Stimulated activated CD4-positive, alpha-beta T cell treated with anti-CD3 and anti-CD28 coated beads, TNF-alpha, amount 100 ng/mL, for 1 hour (primary cell): ENCODE measurements at places on chromosomes 6 and 20.

- no peak for DNase-seq
These were observed 175.1 kb upstream of the JAG1 start for GRCh38 chr20:10848810-10849370.

- no peak for DNase-seq
These were observed 169.5 kb downstream of the FRK start for GRCh38 chr6:115891111-115891669.

DNA sequence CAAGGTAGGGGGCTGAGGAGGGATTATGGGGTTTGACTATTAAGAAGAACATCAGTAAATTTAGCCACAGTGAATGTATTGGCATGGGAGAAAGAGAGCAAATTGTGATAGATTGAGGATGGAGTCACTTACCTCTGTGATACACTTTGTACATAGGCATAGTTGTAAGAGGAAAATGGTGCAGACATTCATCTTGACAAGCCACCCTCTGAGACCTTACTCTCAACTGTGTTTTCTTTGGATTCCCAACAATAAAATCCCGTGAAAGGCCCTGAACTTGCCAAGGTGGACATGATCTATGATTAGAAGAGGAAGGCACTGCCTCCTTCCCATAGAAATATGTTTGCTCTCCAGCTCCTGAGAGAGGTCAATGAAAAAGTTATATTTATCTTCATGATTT lies 18.6 kb upstream of the TENT5A start:
- no peak for DNase-seq

DNA sequence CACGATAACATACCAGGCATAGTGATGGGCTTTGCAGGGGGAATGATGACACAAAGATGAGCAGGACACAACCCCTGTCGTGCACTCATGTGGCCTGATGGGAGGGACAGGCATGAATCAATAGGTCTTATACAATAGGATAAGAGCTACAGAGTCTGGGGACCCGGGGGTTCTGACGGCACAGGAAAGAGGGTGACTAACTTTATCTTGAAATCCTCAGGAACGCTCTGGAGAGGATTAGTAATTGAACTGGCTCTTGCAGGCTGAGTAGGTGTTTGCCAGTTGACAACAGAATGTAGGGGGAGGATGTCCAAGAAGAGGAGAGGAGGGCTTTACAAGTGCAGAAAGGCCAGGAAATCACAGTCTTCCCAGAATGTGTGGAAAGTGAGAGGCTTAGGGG lies 219.9 kb upstream of the ECI2 start:
- DNase-seq, result no peak

DNA sequence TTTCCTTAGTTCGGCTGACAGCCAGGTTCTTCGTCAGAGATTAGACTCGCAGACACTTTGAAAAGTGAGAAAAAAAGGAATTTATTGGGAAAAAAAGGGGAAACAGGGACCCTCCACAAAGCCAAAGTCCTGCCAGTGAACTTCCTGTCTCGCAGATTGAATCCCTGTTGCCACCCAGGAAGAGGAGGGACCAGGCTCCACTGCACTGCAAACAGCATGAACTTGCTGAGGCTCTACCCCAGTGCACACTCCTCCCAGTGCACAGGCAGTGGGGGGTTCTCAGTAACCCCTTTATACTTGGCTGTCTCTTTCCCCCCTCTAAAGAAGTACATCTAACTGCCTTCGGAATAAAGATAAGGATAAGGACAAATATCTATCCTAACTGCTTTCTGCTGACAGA lies 959.0 kb downstream of the GRIK2 start:
- DNase-seq, result no peak

GRCh38 chr6:113315165-113315564 lies 542.0 kb upstream of the MARCKS start:
- DNase-seq, result no peak

- no peak for DNase-seq
These were observed 475.8 kb upstream of the JARID2 start for GRCh38 chr6:14770040-14770439.

DNA sequence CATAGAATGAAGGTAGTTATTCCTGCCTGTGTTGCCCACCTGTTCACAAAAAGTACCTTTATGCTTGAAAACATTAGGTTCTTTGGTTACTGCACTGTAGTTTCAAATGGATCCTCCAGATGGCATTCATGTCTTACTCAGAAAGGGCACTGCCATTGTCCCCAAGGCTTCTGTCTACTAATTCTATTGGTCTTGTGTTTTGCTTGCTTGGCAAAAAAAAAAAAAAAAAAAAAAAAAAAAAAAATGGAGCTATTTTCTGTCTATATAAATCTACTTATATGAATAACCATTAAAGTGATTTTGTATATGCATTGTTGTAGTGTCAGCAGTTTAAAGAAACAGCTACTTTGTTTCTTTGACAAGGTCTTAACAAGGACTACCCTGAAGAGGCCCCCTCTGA lies 12.7 kb upstream of the EFHC1 start:
- DNase-seq, result no peak

GRCh38 chr6:113596387-113597230 lies 260.5 kb upstream of the MARCKS start:
- DNase-seq, result no peak

GRCh38 chr6:88556663-88557062 lies 390.5 kb upstream of the CNR1 start:
- no peak for DNase-seq

- no peak for DNase-seq
These were observed 40.9 kb downstream of the OVOL2 start for GRCh38 chr20:18016772-18017171.

DNA sequence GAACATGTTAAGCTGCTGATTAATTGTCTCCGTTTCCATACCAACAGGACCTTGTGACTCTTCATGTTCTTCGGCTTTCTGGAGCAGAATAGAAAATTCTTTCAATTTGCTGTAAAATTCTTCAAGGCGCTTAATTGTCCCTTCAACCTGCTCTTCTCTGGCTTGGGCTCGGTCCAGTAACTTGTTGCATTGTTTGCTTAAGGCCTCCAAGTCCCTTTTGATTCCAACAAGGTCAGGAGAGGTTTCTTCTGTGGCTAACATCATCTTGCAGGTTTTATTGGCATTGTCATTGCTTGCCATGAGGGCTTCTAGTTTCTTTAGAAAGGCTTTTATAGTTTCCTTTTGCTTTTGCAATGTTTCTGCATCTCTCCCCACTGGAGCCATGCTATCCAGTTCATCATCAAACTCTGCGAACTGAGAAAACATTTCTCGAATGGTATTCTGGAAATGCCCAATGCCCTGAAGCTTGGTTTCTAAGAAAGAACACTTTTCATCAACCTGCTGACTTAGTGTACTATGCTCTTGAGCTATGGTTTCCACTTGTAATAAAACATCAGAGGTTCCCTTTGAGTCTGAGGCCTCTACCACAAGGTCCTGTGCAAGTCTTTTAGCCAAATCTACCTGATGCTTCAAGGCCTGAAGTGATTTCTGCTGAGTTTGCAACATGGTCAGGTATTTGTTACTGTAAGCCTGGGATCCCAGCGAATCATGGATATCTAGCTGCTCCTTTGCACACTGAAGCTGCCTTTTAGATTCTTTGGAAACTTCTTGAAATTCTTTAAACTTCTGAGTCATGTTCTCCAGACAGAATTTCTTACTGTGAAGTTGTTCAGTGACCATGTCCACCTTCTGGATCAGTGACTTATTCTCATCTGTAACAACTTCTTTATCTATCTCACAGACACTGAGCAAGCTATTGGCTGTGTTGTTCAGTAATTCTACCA lies 90.2 kb downstream of the DST start:
- DNase-seq, result no peak

DNA sequence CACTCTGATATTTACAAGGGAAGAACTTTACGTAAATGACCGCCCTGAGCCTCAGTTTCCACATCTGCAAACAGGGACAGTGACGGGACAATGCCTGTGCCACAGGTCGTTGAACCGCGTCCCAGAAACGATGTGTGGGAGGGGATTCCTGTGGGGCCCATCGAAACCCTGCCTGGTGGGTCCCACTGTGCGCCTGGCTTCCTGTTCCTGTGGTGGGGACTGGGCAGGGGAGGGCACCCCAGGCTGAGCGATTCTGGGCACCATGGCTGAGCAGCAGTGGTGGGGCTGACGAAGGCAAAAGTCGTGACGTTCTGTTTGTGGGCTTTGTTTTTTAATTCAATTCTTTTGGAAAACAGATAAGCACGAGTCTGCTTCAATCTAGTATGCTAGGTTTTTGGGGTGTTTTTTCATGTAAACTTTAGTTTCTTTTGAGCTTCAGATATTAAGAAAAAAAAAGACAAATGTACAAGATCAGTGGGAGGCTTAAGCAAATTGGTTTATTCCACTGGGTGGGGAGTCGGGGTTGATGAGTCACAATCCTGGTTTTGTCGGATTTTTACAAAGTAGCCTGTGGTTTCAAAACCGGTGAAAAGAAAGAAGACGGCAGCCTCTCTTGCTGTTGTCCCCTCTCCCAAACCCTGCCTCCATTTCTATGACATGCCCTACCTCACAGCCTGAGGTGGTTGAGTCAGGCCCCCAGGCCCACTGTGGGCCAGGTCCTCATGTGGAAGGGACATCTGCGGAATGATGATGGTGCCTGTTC lies 40.4 kb downstream of the GNAS-AS1 start:
- DNase-seq, result no peak

DNA sequence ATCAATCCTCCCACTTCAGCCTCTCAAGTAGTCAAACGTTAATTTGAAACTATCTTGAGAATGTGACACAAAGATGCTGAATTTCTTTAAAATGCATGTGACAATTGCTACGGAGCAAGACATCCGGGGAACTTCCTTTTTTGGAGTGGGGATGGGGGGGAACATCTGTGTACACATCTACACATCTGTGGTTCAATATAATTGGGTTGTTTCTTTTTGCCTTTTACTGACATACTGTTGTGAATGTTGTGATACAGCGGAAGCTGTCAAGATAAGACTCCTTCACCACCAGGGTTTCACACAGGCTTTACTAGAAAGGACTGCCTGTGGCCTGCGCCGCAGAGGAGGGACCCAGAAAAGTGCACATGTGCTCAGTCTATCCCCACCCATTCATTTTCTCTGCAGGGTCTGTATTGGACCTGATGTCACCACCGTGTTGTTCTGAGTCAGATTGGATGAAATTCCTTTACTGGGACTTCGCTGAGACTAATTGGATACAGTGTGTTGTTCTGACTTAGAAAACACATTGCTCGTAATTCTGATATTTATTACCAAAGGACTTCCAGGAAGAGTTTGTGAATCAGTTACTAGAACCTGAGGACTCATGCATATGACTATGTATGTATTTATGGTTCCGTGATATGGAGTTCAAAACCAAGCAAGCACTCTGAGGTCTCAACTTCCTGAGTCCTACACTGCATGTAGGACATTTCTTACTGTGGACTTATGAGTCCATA lies 98.7 kb upstream of the SGK1 start:
- DNase-seq, result no peak

DNA sequence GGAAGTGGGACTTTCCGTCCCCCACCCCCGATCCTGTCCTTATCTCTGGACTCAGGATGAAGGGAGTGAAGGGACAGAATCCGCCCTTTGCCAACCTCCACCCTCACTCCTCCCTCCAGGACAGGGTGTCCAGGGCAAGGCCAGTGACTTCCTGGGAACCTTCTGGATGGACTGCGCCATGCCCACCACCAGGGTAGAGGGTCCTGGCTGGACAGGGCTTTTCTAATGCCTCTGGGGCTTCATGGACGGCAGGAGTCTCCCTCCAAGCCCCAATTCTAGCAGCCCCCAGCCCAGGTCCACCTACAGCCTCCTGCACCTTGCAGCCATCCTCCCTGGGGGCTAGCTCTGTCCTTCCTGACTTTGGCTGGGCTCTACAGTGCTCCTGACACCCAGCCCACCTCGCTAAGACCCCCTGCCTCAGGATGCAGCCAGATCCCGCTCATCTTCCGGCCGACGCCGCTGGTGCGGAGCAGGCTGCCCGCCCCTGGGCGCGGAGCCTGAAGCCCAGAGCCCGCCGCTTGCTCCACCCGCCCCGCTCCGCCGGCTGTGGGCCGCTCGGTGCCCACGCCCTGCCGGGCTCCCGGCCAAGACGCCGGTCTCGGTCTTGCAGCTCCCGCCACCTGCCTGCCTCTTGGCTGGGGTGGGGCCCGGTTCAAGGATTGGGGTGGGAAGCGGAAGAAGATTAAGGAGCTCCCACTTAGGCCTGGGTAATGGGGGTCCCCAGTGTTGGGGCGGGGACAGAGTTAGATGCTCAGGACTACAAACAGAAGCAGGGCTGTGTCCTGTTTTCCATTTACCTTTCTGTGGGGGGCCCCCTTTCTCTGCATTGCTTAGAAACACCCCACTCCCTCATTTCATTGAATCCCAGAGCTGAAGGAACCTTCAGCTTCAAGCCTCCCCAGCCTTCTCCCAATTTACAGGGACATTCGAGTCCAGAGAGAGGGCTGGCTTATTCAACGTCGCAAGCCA lies 72.8 kb downstream of the MDGA1 start:
- DNase-seq, result no peak

GRCh38 chr6:147043994-147044477 lies 160.2 kb upstream of the STXBP5 start:
- DNase-seq, result no peak

DNA sequence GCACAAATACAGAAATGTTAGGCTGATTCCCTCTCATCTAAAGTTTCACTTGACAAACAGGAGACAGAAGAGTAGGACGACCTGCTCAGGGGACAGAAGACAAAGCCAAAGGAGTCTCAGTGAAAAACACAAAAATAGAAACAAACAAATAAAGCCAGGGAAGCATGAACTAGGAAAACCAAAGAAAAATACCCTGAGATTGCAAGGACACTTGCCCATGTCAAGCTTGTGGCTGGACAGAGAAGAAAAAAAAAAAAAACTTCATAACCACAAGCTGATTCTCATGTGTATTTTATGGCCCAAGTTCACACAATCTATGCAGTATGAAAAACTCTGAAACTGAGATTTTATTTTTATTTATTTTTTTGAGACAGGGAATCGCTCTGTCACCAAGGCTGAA lies 85.6 kb upstream of the BEND6 start:
- no peak for DNase-seq

DNA sequence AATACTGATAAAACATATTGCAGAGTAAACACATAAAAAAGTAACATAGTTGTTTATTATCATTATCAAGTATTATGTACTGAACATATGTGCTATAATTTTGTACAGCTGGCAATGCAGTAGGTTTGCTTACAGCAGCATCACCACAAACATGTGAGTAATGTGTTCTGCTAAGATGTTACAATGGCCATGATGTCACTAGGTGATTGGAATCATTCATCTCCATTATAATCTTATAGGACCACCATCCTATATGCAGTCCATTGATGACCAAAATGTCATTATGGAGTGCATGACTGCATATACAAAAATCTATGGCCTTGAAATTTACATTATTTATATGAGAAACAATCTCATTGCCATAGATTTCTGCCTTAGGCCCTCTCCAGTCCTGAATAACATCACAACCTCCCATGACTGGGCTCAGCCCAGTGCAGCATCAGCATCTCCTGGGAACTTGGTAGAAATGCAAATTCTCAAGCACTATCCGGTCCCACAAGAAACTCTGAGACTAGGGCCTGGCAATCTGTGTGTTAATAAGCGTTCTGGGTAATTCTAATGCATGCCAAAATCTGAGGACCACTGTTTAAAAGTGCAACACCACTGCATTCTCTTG lies 352.0 kb upstream of the MARCKS start:
- no peak for DNase-seq

GRCh38 chr6:165752451-165752850 lies 89.4 kb upstream of the PDE10A start:
- DNase-seq, result no peak

- DNase-seq, result no peak
These were observed 5.8 kb downstream of the ACOT13 start for GRCh38 chr6:24672620-24673182.

- no peak for DNase-seq
These were observed 30.4 kb downstream of the ATXN1 start for GRCh38 chr6:16730738-16731477.

GRCh38 chr6:13700232-13700631 lies 11.4 kb downstream of the RANBP9 start:
- no peak for DNase-seq
